ENCODE measurements at places on chromosomes 11 and 22.

DNA sequence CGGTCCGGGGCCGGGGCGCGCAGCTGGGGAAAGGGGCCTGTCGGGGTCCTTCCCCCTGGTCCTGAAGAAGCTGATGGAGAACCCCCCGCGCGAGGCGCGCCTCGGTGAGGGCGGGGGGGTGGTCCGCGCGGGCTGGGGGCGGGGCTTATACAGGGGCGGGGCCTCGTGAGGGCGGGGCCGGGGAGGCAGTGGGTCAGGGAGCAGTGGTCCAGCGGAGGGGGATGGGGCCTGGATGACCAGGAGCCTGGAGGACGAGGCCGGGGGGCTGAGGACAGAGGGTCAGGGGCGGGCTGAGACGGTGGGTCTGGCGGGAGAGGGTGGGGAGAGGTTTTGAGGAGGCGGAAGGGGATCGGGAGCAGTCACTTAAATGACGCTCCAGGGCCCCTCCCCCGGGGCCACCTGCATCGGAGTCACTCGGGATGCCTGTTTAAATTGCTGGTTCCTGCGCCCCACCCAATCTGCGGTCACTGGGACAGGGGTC is 396 bp downstream of the TEF start:
- DNase-seq: no peak

DNA sequence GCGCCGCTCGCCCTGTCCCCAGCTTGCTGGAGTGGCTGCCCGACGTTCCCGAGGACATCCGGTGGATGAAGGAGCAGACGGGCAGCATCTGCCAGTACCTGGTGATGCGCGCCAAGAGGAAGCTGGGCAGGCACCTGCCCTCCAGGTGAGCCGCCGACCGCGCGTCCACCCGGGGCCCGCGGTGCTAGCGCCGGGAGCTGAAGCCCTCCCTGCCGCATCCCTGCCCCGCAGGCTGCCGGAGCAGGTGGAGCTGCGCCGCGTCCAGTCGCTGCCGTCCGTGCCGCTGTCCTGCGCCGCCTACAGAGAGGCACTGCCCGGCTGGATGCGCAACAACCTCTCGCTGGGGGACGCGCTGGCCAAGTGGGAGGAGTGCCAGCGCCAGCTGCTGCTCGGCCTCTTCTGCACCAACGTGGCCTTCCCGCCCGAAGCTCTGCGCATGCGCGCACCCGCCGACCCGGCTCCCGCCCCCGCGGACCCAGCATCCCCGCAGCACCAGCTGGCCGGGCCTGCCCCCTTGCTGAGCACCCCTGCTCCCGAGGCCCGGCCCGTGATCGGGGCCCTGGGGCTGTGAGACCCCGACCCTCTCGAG is 3.3 kb upstream of the CRACR2B start:
- DNase-seq: no peak

GRCh38 chr11:32050264-32050663 is 40.6 kb upstream of the RCN1 start:
- DNase-seq: no peak

GRCh38 chr22:31616315-31616980 is 45.6 kb downstream of the PISD start:
- no peak for DNase-seq

GRCh38 chr11:35135222-35135621 is 3.7 kb upstream of the CD44 start:
- no peak for DNase-seq

GRCh38 chr22:35540595-35541253 is at the start of gene RASD2:
TSS of gene RASD2 (plus strand) at chr22:35540831. CDS start at chr22:35546810, 5,979 bp downstream.
- no peak for DNase-seq

GRCh38 chr11:2102132-2102882 is 36.9 kb downstream of the IGF2 start:
- DNase-seq: no peak

GRCh38 chr11:19089421-19089820 is 27.5 kb upstream of the ZDHHC13 start:
- DNase-seq: no peak
